Stimulated activated CD8-positive, alpha-beta memory T cell treated with anti-CD3 and anti-CD28 coated beads, Interleukin-15, amount 100 ng/mL, for 48 hours (primary cell): ENCODE measurements at places on chromosomes 3 and 15.
A peak's percentile ranks its signal among the peaks of the same experiment; 100 is the strongest.

- no peak for DNase-seq
Measured at GRCh38 chr3:132592216-132592615, 4.9 kb upstream of the ACKR4 start.

DNA sequence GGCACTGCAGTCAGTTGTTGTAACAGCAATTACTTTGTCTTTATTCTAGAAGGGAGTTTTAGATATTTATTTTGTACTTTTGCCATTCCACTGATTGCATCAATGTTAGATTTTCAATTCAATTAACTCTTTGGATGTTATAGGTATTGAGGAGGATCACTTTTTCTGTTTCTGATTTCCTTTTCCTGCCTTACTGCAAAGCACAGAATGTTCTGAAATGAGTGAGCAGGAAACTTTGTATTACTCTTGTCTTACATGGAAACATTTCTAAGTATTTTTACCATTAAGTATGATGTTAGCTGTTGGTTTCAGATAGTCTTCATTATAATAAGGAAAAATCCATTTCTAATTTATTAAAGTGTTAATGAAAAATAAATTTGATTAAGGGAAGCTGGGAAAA lies 80.5 kb downstream of the OSBPL10 start:
- no peak for DNase-seq

- DNase-seq: no peak
Measured at GRCh38 chr3:18405141-18405540, 20.0 kb downstream of the SATB1 start.

DNA sequence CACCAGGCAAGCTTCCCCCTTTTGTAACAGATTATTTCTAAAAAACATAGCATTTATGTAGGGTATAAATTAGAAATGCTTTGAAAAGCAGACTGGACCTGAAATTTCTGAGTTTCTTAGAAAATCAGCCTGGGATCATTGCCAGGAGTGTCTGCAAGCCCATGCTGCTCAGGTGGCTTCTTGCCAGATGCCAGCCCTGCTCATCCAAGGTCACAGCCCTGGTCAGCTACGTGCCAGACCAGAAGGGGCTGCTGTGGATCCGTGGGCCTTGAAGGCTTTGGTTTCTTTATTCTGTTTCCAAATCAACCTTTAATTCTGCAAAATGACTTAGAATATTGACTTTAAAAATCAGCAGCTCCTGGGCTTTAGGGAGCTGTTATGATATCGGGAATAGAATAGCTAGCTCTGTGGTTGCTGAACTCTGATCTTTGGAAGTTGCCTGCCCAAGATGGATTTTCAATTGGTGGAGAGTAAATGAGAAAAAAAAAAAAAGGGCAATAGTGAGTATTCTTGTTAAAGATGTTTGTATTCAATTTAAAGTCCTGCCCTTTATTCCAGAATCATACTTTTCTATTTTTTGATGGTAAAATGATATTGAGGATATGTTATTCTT lies 370.1 kb upstream of the ONECUT1 start:
- DNase-seq: no peak

DNA sequence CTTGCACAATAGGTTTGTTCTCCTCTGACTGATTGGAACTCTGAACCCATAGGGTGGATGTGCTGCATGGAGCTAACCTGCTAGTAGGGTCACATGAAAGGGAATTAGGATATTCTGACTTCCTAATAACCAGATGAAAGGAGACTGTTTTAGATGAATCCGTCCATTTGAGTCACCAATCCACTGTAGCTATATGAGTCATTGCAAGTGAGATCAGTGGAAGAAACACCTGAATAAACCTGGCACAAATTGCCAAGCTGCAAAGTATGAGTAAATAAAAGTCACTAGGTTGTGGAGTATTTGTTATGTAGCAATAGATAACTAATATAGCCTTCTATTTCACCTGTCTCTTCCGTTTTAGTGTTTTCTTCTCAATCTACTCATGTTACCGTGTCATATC lies 584.4 kb downstream of the PDCD6IP start:
- no peak for DNase-seq

DNA sequence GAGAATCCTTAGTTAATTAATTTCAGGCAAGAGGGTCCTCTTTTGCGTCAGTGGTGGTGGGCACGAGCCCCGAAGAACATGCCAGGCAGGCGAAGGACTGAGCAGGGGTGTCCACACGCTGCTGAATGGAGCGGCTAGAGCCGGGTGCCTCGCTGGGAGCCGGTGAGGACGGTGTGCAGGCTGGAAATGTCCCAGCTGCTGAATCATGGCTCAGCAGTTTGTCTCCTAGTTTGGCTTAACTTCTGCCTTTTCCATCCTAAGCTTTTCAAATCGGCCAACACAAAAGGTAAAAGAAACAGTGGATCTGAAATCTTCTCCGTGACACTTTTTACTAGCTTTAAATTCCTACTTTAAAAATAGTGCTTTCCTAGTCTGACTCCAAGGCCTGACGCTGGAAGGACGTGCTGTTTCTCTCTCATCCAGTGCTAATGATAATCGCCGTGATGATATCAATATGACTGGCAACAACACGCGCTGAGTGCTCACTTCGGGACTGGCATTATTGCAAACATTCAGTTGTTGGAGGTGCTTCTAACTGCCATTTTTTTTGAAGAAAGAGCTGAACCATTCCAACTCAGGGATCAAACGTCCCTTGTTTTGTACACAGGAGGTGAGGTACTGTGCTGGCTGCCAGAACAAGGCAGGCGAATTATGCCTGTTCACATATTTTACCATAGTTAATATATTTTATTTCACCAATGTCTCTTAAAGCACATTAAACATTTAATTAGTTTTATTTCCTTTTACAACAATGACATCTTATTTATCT lies 19.8 kb downstream of the PCSK6 start:
- no peak for DNase-seq

DNA sequence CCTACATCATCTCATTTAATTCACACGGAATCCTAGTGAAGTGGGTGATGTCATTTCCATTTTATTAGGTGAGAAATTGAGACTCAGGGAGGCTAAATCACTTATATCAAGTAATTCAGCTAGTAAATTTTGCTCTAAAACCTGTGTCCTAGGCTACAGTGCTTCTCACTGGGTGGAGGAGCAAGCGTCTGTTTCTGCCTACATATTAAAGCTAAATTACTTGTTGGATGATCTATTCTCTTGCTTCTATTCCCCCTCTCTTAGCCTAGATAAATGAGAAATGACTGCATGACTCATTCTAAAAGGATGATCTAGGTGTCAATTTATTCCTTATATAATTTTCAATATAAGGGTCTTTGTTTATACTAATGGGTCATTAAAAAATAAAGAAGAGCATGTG lies 37.8 kb upstream of the RBP1 start:
- no peak for DNase-seq

DNA sequence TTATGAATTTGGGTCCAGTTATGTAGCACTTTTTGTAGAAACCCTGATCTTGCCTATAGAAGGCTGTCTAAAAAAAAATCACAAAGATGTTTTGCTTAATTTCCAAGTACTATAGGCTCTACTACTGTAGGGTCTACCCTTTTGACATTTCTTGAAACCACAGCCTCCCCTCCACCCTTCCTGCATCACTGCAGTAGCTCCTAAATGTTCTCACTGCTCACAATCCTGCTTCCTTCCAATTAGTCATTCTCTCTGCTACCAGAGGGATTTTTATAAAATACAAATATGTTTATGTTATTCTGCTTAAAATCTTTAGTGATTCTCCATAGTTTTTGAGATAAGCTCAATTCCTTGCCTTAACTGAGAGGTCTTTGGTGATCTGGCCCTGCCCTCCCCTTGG lies 114.0 kb downstream of the CYP19A1 start:
- DNase-seq: no peak

GRCh38 chr3:32045091-32045915 lies 61.1 kb upstream of the GPD1L start:
- DNase-seq: no peak

- DNase-seq: peak; percentile 65
Measured at GRCh38 chr15:72785432-72785831, 1.9 kb upstream of the ADPGK start.

DNA sequence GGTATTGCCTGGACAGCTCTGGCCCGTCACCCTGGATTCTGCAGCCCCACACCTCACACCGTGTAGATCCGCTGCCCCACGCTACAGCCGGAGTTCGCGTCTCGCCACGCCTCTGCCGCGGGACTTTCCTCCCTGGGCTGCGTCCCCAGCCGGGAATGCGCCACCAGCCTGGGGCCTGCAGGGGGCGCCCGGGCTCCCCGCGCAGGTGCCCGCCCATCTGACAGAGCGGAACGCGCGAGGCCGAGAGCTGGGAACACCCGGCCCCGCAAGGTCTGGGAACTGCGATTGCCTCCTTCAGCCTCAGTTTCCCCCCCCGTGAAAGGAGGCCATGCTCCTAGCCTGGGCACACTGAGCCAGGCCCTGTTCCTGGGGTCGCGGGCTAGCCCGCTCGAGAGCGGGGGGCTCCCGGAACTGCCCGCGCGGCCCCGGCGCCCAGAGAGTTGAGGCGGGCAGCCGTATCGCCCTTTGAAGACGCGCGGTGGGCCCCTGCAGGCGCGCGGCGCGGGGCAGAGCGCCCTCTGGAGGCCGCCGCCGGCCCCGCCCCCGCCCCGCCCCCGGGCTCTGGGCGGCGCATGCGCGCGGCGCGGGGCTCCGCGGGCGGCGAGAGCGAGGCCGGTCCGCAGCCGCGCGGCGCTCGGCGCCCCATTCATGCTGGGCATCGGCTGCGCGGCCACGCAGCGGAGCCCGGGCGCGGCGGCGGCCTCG lies at the start of gene PLXNA1:
TSS of gene PLXNA1 (plus strand) at position 645 of the 705 bp plus-strand sequence. CDS start 5,479 bp downstream, outside the sequence.
- DNase-seq: peak; percentile 70

DNA sequence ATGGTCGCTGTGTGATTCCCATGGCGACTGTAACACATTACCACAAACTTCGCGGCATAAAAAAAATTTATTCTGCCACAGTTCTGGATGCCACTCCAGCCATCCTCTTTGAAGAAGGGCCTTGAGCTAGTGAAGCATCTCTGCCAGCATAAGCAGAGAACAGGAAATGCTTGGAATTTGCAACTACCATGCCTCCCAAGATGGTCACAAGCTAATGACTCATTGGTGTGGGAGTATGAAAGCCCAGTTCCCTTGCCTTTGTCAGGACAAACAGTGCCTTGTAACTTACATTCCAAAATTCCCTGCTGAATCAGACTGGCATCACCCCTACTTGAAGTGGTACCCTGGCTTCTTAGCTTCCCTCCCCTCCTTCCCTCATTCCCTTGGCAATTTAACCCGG lies 129.7 kb downstream of the PROS1 start:
- no peak for DNase-seq

DNA sequence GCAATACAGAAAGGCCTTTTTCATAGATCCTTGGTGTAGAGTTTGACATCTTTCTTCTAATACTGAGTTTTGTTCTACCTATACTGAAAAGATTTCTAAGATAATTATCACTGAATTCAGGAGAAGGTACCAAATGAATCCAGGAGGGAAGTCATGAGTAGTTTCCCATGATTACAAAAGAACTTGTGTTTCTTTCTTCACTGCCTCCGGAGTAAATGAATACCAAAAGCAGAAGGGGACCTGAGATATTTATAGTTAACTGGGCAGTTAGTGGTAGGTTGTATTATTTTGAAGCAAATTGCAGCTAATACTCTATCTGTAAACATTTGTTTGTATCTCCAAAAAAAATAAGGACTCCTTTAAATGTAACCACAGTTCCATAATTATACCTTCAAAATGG lies 175.4 kb downstream of the SUCNR1 start:
- no peak for DNase-seq

GRCh38 chr3:12356175-12356574 lies 67.3 kb downstream of the PPARG start:
- no peak for DNase-seq
